ENCODE measurements at places on chromosomes 11 and 22. TPM values are rescaled to one million over a fixed set of nuclear protein-coding genes. Genes with fewer than 3 reads are reported as not detected.

- DNase-seq, result no peak
Observed at GRCh38 chr22:38955926-38956325, 1.5 kb upstream of the APOBEC3A start.

- peak; percentile 75 for DNase-seq
Observed at GRCh38 chr11:122850076-122850631, 11.9 kb downstream of the CRTAM start.

- no peak for DNase-seq
Observed at GRCh38 chr11:1757861-1758610, 5.7 kb downstream of the CTSD start.

GRCh38 chr11:94315664-94316063, 11.3 kb downstream of the IZUMO1R start:
- peak; percentile 24 for DNase-seq

The APOL5 gene
- not detected for total RNA-seq

The TBX10 gene
- not detected for total RNA-seq

Measured in GM23248 (cell line).